ENCODE measurements at places on chromosomes 3 and 15.

DNA sequence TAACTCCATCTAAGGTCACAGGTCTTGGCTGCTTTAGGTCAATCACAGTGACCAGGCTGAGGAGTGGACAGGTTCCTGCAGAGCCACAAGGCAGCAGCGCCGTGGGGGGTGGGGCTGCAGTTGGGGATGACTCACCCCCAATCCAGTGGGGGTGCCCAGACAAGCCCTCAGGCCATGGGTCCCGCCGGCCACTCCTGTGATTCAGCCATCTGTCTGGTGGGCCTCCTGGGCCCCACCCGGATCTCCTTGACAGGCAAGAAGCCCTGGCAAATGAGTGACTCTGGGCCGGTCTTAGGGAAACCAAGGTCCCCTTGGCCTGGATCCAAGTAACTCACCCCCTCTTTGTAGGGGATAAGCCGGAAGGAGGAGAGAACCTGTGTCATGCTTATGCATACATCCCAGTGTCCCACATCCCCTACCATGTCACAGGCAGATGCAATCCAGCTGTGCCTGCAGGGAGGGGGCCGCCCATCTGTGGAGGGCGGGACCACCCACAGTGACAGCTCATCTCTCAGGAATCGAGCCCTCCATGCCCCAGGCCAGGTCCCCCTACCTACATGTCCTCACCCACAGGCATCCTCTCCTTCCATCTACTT is 495 bp upstream of the COL7A1 start:
- DNase-seq = peak; percentile 32

- DNase-seq = no peak
Observed at GRCh38 chr3:27720899-27721716, 1.0 kb downstream of the EOMES start.

GRCh38 chr15:91973481-91973880 is 120.0 kb downstream of the SLCO3A1 start:
- DNase-seq = no peak

- DNase-seq = no peak
Observed at GRCh38 chr3:133463347-133463860, 63.5 kb downstream of the BFSP2 start.

DNA sequence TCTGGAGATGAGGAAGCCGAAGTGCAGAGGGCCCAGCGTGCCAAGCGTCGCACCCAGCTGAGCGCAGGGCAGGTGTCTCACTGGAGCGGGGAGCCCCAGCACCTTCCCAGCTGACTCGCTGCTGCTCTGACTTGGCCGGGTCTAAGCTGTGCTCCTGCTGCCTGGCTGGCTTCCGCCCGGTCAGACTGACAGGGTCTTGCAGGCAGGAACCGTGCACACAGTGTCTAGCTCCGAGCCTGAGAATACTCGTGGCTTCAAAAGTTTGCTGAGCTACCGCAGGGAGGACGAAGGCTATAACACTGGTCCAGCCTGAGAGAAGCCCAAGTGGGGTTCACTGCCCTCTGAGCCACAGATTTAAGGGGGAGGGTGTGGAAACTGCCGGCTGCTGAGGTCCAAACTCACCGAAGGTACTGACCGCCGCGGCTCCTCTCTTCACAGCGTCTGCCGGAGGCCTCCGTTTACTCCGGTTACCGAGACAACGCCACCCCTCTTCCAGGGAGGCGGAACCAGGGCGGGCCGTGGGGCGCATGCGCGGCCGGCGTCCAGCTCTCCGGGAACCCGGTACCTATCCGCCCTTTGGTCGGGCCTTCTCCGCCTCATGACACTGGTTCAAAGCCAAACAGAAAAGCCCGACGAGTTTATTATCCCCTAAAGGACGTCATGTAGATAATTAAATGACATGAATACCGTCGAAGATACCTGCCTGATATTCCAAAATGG is at the start of gene CFAP44:
TSS of gene CFAP44 (minus strand) at position 443 of the 720 bp plus-strand sequence. CDS start 7,829 bp downstream, outside the sequence.
- DNase-seq = peak; percentile 68

GRCh38 chr3:146465693-146466465 is 3.5 kb downstream of the PLSCR2 start:
- DNase-seq = no peak

GRCh38 chr3:196287090-196287439 is 461 bp downstream of the PCYT1A start:
- no peak for DNase-seq

DNA sequence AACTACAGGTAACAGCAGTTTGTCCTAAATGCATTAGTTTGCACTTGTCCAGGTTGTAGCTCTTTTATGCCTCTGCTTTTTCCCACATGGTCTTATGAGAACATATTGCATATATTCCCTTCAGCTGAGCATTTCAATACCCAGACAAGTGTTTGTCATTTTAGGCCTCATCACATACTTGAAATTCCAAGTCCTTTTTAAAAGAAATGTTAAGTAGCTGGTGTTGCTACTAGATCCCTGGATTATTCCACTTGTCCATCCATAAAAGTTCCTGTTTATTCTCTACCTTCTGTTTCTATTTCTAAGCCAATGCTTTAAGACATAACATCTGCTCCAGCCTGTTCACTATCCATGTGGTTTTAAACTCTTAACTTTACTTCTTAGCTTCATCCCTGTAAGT is 128.4 kb downstream of the NECTIN3 start:
- no peak for DNase-seq

GRCh38 chr3:150602426-150603152 is 532 bp upstream of the SELENOT start:
- no peak for DNase-seq

DNA sequence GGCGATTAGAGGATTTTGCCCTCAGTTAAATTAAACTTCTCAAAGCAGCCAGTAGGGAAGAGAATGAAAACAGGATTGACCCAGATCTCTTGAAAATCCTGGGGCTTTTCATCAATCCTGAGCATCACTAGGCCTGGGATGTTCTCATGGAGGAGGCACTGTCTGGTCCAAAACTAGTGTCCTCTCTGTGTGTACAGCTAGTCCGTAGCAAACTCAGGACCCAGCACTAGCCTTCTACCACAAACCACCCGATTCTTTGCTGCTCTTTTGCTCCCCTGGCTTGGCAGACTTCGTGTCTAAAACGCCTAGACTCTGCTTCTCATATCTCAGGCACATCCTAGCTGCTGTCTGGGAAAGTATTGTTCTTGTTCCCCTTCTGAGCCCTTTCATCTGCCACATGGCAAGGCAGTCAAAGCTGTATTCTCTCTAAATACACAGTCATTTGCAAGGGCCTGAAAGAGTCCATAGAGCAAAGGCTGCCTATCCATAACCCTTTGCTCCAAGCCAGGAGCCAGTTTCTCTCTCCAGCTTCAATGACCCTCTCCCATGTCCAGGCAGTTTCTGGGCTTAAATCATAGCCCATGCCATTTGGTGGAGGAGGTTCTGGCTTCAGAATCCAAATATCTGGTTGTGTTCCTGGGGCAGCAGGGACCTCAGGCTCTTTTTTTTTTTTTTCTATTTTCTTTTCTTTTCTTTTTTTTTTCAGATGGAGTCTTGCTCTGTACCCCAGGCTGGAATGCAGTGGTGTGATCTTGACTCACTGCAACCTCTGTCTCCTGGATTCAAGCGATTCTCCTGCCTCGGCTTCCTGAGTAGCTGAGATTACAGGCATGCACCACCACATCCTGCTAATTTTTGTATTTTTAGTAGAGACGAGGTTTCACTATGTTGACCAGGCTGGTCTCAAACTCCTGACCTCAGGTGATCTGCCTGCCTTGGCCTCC is 52.4 kb downstream of the CDC25A start:
- peak; percentile 77 for DNase-seq

GRCh38 chr3:189871418-189871817 is 240.2 kb downstream of the TP63 start:
- DNase-seq = no peak

GRCh38 chr3:58526515-58526957 is 10.5 kb downstream of the ACOX2 start:
- DNase-seq = peak; percentile 88

GRCh38 chr3:129424185-129424841 is 4.1 kb downstream of the EFCAB12 start:
- peak; percentile 54 for DNase-seq

DNA sequence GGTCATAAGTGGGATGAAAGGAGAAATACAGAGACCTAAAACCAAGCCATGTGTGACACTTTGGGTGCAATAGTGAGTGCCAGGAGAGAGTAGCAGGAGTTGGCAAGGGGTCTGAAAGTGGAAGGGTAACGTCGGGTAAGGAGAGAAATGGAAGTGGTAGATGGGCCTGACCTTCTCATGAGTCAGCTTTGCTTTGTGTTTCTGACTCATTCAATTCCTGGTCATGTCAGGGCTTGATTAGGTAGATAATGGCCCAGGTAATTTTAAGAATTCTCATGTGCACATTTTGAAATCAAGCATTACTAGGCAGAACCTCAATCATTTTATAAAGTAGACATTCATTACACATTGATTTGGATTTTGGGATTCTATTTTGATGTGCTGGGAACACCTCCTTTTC is 262.5 kb downstream of the SOX2 start:
- no peak for DNase-seq

- peak; percentile 98 for DNase-seq
Observed at GRCh38 chr3:184362668-184363546, 1.4 kb downstream of the POLR2H start.

All from HepG2 (cell line).